ENCODE measurements at places on chromosomes 5 and 9.

DNA sequence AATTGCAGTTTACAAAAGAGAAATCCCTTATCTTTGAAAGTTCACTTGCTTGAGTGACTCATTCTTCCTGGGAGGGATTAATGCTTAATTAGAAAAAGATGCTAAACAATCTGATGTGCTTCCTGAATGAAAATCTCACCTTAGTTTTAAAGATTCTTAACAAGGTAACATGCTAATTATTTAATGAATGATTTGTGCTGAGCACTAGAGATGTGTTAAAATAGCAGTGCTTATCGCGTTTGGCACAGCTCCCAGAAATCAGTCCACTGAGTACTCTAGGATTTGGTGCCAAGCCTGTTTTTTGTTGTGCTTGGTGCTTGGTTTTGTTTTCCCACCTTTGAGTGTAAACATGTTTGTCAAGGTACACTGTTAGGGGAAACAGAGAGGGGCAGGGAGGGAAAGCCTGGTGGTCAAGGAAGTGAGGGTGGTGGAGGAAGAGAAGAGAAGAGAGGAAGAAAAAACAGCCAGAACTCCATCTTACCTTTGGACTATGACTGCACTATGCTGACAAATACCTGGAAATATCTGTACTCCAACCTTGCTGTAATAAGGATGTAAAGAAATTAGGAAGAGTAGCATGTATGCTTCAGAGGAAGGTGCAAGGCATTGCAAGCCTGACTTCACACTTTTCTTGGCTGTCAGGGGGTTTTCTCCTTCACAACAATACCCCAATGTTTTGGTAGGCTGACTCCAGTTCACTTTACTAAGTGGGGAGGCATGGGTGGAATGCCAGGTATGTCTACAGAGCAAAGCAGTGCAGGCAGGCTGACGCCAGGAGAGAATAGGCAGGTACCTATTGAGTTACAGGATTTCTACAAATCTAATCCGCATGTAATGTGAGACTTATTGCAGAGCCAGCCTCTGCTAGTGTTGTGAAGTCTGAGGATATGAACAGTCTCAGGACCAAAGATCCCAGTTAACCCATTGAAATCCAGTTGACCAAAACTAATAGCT is 157.2 kb upstream of the ISL1 start:
- DNase-seq = no peak

GRCh38 chr9:14269916-14270315 is 44.0 kb downstream of the NFIB start:
- no peak for DNase-seq

GRCh38 chr9:79574781-79575180 is 3.0 kb downstream of the TLE4 start:
- no peak for DNase-seq

GRCh38 chr9:108441726-108442125 is 414.1 kb downstream of the ACTL7B start:
- DNase-seq = no peak

DNA sequence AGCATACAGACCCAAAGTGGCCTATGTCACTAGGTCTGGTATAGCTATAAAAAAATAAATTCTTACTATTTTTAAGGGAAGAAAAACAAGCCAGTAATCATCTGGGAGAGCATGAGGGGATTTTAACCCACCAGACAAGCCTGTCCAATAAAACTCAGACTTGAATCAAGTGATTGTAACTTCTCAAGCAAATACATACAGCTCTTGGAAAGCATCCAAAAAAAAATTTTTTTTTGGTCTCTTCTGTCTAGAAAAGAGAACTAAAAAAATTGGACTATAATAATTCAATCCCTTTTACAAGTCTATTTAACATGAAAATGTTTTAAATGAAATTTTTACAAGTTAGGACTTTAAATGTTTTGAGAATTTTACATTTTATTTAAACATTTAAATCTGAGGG is 61.7 kb downstream of the FBXL17 start:
- no peak for DNase-seq

DNA sequence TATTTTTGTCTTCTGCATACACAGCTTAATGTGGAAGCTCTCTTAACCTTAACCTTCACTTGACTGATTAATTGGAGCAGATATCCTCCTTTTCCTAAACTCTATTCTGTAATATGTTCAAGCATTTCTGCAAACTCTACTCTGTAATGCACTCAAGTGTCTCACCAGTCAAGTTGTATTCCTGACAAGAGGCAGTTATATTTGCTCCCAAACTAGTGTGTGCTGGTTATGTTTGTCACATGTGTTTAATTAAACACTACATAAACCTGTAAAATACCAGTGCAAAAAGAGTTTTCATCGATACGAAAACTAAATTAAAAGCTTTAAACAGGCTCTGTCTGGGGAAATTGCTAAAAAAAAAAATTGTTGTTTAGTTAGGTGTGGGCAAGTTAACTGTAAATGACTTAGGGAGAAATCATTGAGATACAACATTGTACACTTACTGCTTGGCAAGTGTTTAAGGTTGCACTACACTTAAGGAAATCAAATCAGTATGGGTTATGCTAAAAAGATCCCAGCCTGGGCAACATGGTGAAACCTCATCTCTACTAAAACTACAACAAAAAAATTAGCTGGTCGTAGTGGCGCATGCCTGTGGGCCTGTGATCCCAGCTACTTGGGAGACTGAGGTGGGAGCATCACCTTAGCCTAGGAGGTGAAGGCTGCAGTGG is 6.7 kb downstream of the FAF2 start:
- DNase-seq = no peak

GRCh38 chr5:68272289-68272688 is 56.7 kb downstream of the PIK3R1 start:
- no peak for DNase-seq

- no peak for DNase-seq
These were observed 52.6 kb downstream of the GNA14 start for GRCh38 chr9:77595426-77596095.

GRCh38 chr5:66186108-66186507 is 42.0 kb downstream of the SREK1 start:
- DNase-seq = no peak

GRCh38 chr5:112143690-112144089 is 275.4 kb downstream of the EPB41L4A start:
- no peak for DNase-seq

DNA sequence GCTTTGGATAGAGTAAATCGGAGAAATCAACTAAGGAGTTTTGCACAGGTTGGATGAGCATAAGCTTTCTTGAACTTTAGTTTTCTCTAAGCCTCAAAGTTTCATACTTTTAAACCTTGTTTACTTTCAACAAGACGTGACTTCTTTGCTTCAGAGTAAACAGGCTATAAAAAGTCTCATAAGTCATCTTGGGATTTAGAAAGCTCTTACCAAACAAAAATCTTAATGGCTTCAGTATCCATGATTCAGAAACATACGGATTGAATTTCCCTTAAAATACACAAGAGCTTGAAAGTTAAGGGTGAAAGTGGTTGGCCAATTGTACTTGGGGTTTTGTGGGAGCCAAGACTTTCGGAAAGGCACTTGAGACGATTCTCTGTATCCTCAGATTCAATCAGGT is 270.9 kb upstream of the ANKH start:
- no peak for DNase-seq

GRCh38 chr9:98275159-98275558 is 19.7 kb upstream of the TBC1D2 start:
- no peak for DNase-seq

DNA sequence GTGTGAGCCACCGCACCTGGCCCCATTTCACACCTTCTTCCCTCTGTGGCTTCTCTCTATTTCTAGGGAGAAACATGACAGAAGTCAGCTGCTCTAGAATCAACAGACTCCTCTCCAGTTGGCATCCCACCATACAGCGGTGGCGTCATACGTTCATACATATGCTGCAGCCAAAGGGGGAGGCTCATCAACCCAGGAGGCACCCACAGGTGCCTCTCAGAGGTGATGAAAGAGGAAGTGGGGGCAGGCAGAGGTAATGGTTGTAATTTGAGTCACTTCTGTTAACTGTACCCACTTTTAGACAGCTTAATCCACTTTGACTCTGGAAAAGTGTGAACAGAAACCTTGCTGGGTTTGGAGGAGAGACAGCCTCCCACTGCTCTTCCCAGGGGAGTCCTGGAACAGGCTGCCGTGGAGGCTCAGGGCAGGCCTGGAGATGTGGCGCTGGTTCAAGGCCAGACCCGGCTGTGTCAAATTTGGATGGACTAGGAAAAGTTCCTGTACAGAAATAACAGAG is 47.3 kb upstream of the SUB1 start:
- no peak for DNase-seq

DNA sequence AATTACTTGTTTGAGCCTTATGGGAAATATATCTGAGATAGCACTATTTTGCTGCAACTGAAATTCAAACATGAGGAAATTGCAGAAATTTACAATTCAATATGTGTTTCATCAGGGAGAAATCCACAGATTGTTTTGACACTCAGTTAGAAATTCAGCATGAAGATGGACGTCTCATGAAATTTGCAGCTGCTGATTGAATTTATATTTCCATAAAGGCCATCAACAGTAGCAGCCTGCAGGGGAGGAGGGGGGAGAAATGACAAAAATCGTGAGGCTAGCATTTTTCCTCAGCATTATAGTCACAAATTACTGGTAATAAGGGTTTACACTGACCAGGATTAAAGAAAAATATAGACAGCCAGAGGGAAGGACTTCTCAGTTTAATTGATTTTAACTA is 81.0 kb downstream of the NDUFAF2 start:
- no peak for DNase-seq

DNA sequence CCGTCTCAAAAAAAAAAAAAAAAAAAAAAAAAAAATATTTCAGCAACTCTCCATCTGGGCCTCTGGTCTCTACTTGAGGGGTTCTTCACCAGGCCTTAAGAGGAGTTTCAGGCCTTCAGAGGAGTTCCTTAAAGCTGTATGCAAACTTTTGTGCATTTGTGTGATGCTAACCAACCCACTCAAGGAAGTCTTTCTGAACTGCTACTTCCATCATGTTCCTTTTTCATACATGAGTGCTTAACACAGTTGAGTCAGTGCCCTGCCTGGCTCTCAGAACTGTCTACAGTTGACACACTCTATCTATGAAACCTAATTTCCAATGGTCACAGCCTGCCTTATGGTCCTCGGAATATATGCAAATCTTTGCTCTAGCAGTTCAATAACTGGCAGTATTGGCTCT is 146.5 kb downstream of the MEF2C start:
- DNase-seq = no peak

DNA sequence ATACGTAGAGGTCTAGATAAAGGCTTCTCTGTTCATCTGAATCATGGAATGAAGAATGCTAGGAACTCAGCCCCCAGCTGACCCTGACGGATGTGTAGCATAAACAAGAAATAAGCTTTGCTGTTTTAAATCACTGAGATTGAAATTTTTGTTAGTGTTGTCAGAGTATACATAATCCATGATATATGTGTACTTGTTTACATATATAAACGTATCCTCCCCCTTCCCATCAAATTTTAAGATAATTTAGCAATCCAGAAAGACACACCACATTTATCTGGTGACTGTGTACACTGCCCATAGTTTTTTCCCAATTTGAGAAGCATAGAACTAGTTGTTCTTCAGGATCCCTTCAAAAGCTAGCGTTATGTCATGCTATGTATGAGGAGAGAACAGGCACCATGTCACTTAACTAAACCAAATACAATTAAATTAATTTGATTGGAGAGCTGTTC is 80.8 kb upstream of the OSMR start:
- DNase-seq = no peak

GRCh38 chr5:172806897-172807672 is 27.0 kb upstream of the ERGIC1 start:
- DNase-seq = peak; percentile 38

- no peak for DNase-seq
These were observed 5.9 kb upstream of the DENND4C start for GRCh38 chr9:19224563-19224962.

DNA sequence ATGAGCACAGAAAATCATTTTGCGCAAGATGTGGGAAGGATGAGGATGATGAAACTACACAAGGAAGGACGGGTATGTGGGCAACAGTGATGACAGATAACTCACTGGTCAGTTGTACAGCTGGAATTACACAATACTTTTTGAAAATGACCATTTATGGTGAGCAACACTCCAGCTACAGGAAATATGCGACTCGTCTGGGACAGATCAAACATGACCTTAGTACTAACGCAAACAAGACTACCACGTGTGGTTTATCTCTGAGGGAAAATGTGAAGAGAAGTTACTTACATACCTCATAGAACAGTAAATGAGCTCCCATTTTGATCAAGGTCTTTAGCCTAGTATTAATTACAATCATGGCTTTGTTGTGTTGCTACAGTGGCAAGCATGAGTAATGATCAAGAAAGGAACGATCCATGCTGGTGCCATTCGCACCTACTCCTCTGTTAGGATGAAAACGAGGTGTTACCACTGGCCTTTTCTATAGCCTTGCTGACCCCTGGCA is 456.9 kb downstream of the BNC2 start:
- DNase-seq = peak; percentile 65

- no peak for DNase-seq
These were observed 131.4 kb downstream of the TMEM174 start for GRCh38 chr5:73304381-73304780.

- no peak for DNase-seq
These were observed 152.2 kb downstream of the GLIS3 start for GRCh38 chr9:4147476-4148230.

DNA sequence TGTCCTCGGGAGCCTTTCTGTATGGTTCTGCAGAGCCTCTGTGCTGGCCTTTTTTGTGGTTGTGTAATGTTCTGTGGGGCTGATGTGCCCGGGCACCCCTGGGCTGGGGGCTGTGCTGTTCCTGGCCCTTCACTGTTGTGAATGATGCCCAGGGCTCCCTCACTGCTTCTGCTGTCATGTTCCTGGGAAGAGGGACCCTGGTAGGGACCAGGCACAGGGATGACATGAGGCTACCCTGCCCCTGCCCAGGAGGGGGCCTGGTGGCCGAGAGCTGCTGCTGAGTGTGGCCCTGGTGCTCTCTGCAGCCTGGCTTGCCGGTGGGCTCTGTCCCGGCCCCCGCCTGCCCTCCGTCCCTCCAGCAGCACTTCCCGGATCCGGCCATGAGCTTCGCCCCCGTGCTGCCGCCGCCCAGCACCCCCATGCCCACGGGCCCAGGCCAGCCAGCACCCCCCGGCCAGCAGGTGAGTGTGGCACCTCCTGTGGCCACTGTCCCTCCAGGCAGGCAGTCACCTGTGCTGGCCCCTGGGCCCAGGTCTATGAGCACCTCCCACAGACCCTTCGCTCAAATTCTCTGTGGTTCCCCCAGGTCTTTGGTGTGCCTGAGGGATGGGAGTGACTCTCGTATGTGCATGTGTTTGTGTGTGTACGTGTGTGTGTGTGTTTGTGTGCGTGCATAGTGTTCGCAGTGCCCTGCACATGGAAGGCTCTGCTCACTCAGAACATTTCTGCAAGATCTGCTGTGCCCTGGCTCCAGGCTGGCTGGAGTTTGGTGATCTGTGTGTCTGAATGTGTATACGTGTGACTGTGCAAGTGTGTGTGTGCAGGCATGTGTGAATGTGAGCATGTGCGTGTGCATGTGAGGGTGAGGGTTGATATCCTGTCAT is 72.3 kb downstream of the WNK2 start:
- no peak for DNase-seq
